ENCODE measurements at places on chromosomes 3 and 15.

DNA sequence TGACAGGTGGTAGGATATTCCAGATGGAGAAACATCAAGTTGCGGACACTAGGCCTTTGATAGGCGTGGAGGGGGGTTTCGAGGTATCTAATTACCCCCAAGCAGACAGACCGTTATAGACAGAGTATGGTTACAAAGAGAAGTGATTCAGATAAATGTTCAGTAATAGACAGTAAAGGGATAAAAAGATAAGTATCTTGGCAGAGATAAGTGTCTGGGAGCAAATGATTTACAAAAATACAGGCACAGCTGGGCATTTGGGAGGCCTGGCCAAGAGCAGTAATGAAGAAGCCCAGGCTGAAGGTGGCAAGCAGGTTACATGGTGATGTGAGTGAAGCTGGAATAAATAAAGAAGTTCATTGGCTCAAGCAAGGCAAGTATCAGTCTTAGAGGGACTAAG lies 659 bp upstream of the MYH15 start:
- no peak for DNase-seq

GRCh38 chr3:11803977-11804892 lies 42.5 kb downstream of the TAMM41 start:
- DNase-seq, result peak; percentile 37

DNA sequence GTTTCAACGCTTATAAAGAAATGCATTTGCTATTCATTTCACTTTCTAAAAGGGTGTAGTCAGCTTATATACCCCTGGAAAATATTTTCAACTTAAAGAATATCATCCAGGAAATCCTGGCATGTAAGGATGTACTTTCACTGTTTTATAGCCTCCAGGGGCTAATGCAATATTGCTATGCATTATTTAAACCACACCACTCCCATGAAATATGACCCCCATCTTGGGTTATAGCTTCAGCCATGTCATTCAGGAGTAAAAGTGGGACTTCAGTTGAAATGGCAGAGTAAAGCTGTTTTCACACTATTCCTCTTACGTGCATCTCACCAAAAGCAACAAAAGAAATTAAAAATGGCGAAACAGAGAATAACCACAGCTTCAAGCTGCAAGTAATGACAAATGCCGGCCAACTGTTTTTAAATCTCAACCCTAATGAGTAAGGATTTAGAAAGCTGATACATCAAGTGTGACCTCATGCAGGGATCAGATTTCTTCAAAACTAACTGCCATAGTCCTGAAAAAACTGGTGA lies 84.5 kb downstream of the COL6A6 start:
- DNase-seq, result peak; percentile 11

DNA sequence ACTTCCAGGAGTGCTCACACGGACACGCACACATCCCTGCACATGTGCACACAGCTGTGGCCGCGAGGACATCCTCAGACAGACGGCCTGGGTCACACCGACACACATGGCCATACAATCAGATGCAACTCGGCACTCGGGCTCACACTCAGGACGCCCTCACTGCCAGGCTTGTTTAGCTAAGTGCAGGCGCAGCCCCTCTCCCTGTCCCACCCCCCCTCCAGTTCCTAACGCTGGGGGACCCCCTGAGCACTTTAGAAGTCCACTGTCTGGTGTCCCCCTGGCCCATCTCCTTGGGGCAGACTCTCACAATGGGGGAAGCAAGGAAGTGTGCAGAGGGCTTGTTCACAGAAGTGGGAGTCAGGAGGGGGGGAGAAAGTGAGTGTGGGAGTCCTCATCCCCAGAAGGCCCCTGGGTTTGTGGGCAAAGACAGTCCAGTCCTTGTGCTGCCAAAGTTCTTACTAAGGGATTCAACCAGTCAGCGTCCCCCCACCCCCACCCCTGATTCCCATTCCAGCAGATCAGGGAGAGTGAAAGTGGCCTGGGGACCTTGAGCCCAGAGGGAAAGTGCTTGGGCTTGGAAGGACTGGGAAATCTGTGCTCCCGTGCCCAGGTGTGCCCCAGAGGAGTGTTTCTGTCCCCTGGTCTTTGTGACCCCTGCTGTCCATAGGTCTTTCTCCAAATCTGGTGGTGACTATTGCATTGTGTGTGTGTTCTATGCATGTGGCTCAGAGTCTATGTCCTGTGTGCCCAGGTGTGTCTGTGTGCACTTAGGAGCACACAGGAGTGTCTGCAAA lies 767 bp upstream of the GATA2 start:
- no peak for DNase-seq

GRCh38 chr15:46676233-46677206 lies 1040.8 kb upstream of the SEMA6D start:
- DNase-seq, result no peak

GRCh38 chr3:64303401-64303800 lies 78.1 kb upstream of the PRICKLE2 start:
- no peak for DNase-seq

- DNase-seq, result no peak
These were observed 5.4 kb downstream of the MUC4 start for GRCh38 chr3:195806211-195806915.

DNA sequence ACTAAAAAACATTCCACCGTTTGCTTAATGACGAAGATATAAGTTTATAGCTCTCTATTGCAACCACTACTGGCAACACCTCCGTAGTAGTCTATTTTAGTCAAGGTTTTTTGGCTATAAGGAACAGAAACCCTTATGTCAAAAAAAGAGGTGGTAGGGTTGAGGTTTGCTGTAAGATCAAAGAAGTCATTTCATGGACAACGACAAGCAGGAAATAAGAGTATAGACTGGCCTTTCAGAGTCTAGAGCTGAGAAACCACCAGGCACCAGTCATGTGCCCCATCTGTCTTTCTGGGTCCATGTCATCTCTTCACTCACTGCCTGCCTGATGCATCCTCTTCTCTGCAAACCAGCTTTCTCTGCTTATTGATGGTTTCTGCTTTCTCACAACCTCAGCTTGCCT lies 42.7 kb downstream of the THBS1 start:
- no peak for DNase-seq

- no peak for DNase-seq
These were observed 28.5 kb downstream of the TSPAN3 start for GRCh38 chr15:77042245-77042919.

DNA sequence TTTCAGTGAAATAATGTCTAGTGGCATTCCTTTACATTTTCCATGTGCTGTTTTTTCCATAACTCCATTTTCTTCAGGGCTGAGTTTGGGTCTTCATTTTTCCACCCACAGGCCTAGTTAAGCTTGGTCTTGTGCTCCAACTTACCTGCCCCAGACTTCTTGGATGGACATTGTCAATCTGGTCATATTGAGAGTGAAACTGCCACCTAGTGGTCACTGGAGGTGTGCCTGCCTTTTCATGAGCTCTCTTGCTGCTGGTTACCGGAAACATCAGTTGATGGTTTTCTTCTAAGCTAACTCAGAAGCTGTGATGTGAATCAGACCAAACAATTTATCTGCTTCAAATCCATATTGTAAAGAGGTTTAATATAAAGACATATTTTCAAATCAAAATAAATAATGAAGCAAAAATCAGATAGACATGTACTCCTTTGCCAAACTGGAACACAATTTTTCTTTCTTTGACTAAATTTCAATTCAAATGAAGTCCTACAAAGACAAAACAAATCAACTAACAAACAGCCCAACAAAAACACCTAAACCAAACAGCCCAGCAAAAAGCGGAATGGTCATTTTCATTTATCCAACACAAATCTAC lies 135.1 kb upstream of the RASGRP1 start:
- no peak for DNase-seq

DNA sequence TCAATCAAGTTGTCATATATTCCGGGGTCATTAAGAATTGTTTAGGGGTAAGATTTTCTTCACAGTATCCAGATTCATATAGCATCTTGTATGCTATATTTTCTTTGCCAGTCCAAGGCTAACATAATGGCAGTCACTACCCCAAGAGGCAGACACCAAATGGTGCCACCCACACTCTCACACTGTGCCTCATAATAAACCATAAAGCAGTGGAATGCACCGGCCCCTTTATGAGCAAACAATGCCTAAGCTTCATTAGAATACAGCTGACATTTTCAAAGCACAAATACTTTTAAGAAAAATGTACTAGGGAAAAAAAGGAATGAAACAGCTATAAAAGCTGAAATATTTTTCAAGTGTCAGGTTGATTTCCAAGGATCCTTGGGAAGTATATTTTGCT lies 121.6 kb downstream of the TFDP2 start:
- DNase-seq, result no peak

- no peak for DNase-seq
These were observed 31.2 kb downstream of the SLC25A36 start for GRCh38 chr3:140972833-140973232.

- peak; percentile 40 for DNase-seq
These were observed at the start of gene TKT for GRCh38 chr3:53255775-53256703. TKT (minus strand) TSS chr3:53256022; CDS start chr3:53255942, 80 bp downstream.

DNA sequence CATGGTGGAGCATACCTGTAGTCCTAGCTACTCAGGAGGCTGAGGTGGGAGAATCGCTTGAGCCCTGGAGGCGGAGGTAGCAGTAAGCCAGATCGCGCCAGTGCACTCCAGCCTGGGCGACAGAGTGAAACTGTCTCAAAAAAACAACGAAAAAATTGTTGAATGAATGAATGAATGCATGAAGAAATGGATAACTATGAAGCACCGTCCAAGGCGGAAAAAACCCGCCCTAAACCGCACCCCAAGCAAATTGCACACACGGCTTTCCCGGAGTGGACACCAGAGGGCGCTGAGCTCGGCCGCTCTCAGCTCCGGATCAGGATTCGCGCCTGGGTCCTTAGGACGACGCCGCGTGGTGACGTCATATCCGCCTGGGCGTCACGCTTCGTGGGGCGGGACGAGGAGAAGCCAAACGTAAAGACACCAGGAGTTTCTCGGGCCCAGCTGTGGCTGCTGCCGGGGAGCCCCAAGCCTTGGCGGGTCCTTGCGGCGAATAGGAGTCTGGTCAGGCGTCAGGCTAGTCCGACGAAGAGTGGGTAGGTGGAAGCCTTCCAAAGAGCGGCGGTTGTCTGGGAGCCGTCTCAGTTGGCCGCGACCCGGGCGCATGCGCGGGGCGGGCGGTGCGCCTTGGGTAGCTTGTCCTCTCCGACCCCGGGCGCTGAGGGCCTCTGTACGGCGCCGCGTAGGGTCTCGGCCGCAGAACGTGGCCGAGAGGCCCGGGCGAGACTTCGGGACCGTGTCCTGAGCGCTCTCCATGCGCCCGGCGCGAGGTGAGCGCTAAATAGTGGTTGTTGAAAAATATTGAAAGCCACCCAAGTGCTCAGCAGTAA lies at the start of the genes HTD2 and RPP14:
HTD2 (plus strand) TSS at position 639 of the 830 bp plus-strand sequence. CDS start 11,094 bp downstream, outside the sequence.
RPP14 (plus strand) TSS at position 364 of the 830 bp plus-strand sequence. CDS start 4,085 bp downstream, outside the sequence.
- peak; percentile 94 for DNase-seq

DNA sequence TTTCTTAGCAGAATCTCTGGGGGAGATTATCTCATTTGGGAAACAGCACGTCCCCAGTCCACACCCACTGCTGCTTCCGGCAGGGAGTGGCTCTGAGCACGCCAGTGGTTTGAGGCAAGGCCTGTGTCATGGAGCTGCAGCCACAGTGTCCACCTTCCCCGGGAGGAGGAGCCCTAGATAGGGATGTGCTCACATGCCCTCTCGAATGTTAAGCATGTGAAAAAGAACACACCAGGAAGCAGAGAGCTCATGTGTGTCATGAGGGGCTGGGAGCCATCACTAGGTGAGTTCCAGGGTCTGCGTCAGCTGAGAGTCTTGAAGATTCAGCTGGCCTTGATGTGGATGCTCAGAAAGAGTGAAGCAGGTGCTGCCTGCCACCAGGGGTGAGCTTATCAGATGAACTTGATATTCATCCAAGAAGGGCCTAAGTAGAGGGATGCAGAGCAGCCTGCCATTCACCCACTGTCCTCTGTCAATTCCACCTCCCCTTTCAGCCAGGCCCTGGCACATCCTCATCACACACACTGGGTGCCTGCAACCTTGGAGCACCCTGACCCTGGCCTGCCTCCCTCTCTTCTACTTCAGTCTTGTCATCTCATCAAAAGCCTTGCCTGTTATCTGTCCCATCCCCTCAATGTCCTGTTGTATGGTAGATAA lies 16.3 kb downstream of the ITGA11 start:
- no peak for DNase-seq

- no peak for DNase-seq
These were observed 27.0 kb downstream of the SLC41A3 start for GRCh38 chr3:126056681-126057500.

GRCh38 chr3:195093731-195094130 lies 177.2 kb downstream of the XXYLT1 start:
- DNase-seq, result no peak

GRCh38 chr15:78234515-78235040 lies at the start of gene ACSBG1:
ACSBG1 (minus strand) TSS chr15:78234565; CDS start chr15:78234501, 64 bp downstream.
- no peak for DNase-seq

DNA sequence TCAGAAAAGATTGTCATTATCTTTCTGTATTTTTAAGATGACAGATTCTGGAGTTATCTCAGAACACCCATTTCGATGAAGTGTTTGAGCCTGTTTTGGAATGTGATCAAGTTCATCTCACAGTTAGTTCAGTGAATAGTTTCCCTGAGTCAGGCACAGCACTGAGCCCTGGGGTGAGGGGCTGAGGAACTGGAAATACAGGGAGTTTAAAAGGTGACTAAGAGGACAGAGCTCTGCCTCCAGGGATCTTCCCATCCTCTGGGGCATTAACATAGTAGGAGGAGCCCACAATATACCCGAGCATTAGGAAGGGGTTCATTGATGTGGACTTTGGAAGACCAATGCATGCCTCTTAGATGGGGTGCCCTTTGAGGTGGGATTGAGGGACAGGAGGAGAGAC lies 355.1 kb downstream of the CLSTN2 start:
- no peak for DNase-seq

- DNase-seq, result no peak
These were observed 182.8 kb downstream of the THRB start for GRCh38 chr3:24311881-24312280.

DNA sequence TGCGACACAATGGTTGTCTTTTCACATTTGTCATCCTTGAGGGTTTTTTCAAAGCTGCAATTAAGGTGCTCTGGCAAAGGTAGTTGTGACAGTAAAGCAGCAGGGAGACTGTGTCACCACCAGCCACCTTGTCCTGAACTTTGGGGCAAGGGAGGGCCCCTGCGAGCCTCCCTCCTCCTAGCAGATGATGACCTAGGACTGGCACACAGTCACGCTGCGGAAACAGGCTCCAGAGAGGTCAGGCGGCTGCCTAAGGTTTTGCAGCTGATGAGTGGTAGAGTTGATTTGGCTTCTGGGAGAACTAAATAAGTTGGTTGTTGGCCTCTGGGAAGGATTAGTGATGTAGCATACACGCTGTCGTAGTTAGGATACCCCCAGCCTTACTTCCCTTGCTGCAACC lies 62.7 kb downstream of the PDIA5 start:
- no peak for DNase-seq

DNA sequence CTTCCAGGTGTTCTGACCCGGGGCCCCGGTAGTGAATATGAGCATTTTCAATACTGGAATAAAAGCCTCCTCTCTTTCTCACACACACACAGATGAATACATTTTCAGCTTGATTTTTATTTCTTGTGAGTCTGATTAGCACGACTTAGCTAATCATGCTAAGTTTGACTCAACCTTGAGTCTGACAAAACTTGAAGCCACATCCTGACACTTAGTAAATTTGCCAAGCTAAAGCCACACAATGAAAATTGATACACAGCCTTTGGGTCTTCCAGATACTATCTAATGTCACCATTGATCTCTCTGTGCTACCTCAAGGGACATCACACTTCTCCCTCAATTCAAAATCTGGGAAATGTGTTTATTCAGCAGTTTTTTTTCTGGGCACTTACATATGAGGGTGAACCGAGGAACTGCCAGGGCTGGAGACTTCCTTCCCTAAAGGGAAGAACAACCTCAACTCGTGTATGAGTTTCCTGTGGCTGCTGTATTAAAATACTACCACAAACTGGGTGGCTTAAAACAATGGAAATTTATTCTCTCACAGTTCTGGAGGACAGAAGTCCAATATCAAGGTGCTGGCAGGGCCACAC lies 18.6 kb downstream of the TMEM266 start:
- DNase-seq, result no peak
